Right lobe of liver (tissue), 6 donors: ENCODE measurements at places on chromosomes 4 and X. TPM values are rescaled to one million over a fixed set of nuclear protein-coding genes. Genes with fewer than 3 reads are reported as not detected.
A peak's percentile ranks its signal among the peaks of the same experiment; 100 is the strongest.

- H3K4me1 ChIP-seq: no peaks in the 10 kb centered on the region
- H3K36me3 ChIP-seq: no peaks in the 10 kb centered on the region
- H3K4me3 ChIP-seq: no peak overlapping the region
- H3K27me3 ChIP-seq: no peaks in the 10 kb centered on the region
- DNase-seq: no peak
Observed at GRCh38 chr4:36273276-36273675, 8.1 kb upstream of the DTHD1 start.

- DNase-seq: no peak
- H3K4me3 ChIP-seq: peak overlapping the region; percentile 73
- H3K4me1 ChIP-seq: no peaks in the 10 kb centered on the region
Observed at GRCh38 chrX:12977761-12978204, 2.9 kb downstream of the TMSB4X start.

DNA sequence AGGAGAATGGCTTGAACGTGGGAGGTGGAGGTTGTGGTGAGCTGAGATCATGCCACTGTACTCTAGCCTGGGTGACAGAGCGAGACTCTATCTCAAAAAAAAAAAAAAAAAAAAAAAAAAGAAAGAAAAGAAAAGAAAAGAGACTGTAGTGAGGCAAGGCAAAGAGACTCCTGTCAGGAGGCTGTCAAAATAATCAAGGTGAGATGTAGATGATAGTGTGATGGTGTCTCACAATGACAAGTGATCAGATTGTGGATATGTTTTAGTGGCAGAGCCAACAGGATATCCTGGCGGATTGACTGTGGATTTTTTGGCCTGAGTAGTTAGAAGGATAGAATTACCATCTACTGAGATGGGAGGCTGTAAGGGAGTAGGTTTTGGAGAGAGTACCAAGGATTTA, 12.6 kb downstream of the TRPC5OS start:
- DNase-seq: no peak
- no peak overlapping the region for H3K27ac ChIP-seq
- H3K36me3 ChIP-seq: no peaks in the 10 kb centered on the region

GRCh38 chrX:21958187-21958586, 17.7 kb downstream of the SMS start:
- H3K27me3 ChIP-seq: no peaks in the 10 kb centered on the region
- no peaks in the 10 kb centered on the region for H3K4me1 ChIP-seq
- no peak overlapping the region for H3K27ac ChIP-seq
- H3K4me3 ChIP-seq: no peak overlapping the region

DNA sequence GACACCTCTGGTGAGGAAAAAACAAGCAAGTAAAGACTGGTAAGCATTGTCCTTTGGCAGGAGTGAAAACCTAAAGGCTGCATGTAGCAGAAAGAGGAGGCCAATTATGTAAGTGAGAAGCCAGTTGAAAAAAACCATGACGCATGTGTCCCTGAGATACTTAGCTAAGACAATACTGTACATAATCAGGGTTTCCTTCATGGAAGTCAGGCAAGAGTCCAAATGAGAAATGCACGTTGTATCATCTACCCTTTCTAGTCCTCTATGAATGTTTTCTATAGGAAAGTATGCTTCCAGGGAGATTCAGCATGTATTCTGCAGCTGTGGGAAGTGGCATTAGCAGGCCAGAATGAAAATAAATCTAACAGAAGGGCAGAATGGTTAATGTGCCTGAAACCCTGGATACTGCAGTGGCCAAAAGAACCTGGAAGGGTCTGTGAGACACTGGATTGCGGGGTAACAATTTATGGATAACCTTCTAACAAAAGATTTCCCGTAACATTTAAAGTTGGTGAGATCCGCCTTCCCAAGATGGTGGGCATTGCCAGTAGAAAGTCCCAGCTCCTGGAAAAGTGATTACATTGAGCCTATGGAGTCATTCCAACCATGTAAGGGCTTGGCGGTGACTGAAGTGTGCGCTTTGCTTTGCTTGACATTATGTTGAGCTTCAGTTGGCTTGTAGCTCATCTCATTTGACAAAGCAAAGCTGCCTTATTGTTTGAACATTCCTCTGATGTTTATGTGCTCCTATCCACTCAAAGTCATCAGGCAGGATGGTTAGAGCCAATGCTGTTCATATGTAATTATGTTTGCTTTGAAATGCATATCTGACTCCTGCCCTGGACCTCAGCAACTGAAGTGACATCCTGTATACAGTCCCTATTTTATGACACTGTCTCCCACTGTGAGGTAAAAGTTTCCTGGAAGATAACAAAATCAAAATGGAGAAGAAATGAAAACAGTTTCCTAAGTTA, 200.4 kb downstream of the ARHGAP24 start:
- no peaks in the 10 kb centered on the region for H3K36me3 ChIP-seq
- DNase-seq: no peak
- no peak overlapping the region for H3K4me3 ChIP-seq
- no peak overlapping the region for H3K27ac ChIP-seq

DNA sequence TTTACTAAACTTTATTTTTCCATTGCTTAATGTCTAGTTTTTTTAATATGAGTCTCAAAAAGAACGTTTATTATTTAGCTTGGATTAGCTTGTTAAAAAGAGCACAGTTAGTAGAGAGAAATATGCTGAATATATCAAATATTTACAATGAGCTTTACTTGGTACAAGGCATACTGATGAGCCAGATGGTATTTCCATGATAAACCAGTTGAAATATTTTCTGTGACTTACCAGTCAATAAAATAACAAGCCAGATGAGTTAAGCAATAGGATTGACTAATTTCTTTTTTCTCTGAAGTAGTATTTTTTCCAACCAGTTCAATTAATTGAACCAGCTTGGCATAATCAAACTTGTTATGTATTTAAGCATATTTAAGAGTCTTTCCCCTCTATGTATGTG, 134.1 kb downstream of the KLHL34 start:
- no peak overlapping the region for H3K4me3 ChIP-seq
- no peaks in the 10 kb centered on the region for H3K27me3 ChIP-seq
- no peaks in the 10 kb centered on the region for H3K36me3 ChIP-seq
- no peaks in the 10 kb centered on the region for H3K4me1 ChIP-seq
- H3K27ac ChIP-seq: no peak overlapping the region

GRCh38 chrX:45400027-45400779, 199.5 kb upstream of the DIPK2B start:
- H3K4me3 ChIP-seq: no peak overlapping the region
- no peak overlapping the region for H3K27ac ChIP-seq
- no peak for DNase-seq
- H3K27me3 ChIP-seq: no peaks in the 10 kb centered on the region
- no peaks in the 10 kb centered on the region for H3K4me1 ChIP-seq

DNA sequence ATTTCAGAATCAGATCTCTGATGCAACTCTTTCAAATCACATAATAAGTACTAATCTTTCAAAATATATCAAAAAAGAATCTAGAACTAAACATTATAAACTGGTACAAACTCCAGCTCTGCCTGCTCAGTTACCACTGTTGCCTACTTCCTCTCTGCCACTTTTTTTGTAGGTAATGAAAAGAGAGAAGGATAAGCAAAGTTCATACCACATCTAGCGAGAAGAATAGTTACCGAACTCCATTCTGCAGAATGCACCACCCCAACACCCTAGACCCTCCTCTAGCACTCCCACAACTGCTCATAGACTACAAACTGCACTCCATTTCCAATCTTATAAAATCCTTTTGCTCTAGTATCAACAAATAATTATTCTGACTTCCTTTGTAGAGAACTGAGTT, 19.7 kb upstream of the LRBA start:
- no peak for DNase-seq
- H3K27ac ChIP-seq: no peak overlapping the region
- H3K4me1 ChIP-seq: no peaks in the 10 kb centered on the region
- no peaks in the 10 kb centered on the region for H3K27me3 ChIP-seq

DNA sequence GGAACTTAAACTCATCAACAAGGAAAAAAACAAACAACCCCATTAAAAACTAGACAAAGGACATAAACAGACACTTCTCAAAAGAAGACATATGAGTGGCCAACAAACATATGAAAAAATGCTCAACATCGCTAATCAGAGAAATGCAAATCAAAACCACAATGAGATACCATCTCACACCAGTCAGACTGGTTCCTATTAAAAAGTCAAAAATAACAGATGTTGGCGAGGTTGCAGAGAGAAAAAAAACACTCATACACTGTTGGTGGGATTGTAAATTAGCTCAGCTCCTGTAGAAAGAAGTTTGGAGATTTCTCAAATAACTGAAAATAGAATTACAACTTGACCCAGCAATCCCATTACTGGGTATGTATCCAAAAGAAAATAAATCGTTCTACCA, 28.7 kb downstream of the APLN start:
- no peak for DNase-seq
- H3K4me3 ChIP-seq: no peak overlapping the region

- no peaks in the 10 kb centered on the region for H3K4me1 ChIP-seq
- no peaks in the 10 kb centered on the region for H3K36me3 ChIP-seq
- no peaks in the 10 kb centered on the region for H3K27me3 ChIP-seq
- peak overlapping the region; percentile 79 for H3K27ac ChIP-seq
Observed at GRCh38 chr4:23881674-23882337, 8.0 kb downstream of the PPARGC1A start.

DNA sequence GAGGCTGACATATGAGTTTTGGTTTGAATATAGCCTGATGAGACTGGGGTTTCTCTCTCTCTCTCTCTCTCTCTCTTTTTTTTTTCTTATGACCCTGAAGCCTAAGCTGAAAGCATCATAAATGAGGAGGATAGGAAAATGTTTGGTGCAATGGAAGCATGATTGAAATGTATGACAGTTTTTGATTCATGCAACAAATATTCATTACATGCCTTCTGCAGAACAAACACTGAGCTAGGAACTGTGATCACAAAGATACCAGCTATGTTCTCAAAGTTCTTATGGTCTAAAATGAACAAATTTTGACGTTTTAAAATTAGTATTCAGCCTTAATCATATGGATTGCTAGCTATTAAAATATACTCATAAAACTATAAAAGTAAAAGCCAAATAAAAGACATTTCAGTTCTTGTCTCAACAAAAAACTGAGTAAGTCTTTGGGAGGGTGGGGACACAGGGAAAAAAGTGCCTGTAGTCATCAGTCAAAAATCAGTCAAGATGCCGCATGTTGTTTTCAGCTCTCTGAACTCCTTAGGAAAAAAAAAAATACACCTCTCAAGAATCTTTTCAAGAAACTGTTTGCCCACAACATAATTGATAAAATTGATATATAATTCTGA, 57.2 kb downstream of the NKX6-1 start:
- no peaks in the 10 kb centered on the region for H3K27me3 ChIP-seq
- H3K36me3 ChIP-seq: no peaks in the 10 kb centered on the region
- DNase-seq: no peak
- H3K4me1 ChIP-seq: no peaks in the 10 kb centered on the region
- H3K4me3 ChIP-seq: no peak overlapping the region
- no peak overlapping the region for H3K27ac ChIP-seq

DNA sequence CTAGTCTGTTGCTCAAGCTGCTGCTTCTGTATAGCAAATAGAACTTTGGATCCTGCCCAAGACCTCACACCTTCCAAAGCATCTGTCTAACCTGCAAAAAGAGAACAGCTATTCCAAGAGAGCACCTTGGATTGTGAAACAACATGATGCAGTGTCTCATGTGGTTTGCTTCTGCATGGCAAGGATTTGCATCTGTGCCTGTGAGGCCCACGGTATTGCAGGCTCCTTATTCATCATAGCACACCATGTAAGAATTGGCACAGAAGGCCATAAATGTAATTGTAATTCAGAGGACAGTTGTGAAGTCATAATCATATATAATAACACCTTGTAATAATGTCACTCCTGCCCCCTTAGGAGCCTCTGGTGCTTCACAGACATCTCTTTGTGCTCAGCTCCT, 147.1 kb downstream of the ZNF674 start:
- no peak overlapping the region for H3K4me3 ChIP-seq
- H3K27me3 ChIP-seq: no peaks in the 10 kb centered on the region
- H3K4me1 ChIP-seq: no peaks in the 10 kb centered on the region
- H3K27ac ChIP-seq: no peak overlapping the region
- DNase-seq: no peak

GRCh38 chr4:146342600-146343192, 128.4 kb downstream of the REELD1 start:
- H3K36me3 ChIP-seq: no peaks in the 10 kb centered on the region
- no peak overlapping the region for H3K27ac ChIP-seq
- H3K4me3 ChIP-seq: no peak overlapping the region
- no peaks in the 10 kb centered on the region for H3K27me3 ChIP-seq
- no peaks in the 10 kb centered on the region for H3K4me1 ChIP-seq

DNA sequence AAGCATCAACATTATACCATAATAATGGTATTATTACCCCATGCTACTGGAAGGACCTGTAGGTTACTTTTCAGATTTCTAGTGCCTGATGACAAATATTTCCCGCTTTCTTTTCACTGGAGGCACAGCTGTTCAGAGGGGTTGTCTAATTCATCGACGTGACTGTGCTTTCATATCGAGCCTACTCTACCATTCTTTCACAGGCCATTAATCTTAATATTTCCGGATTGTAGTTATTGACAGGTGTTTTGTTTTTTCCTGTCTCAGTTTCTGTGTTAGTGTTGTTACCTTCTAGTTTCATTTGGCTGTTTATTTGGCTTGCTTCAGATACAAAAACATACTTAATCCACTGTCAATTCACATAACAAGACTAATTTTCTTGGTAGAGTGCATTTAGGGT, 330.9 kb downstream of the SPOCK3 start:
- H3K27ac ChIP-seq: no peak overlapping the region
- no peak overlapping the region for H3K4me3 ChIP-seq
- no peaks in the 10 kb centered on the region for H3K4me1 ChIP-seq
- no peak for DNase-seq
- H3K27me3 ChIP-seq: no peaks in the 10 kb centered on the region

DNA sequence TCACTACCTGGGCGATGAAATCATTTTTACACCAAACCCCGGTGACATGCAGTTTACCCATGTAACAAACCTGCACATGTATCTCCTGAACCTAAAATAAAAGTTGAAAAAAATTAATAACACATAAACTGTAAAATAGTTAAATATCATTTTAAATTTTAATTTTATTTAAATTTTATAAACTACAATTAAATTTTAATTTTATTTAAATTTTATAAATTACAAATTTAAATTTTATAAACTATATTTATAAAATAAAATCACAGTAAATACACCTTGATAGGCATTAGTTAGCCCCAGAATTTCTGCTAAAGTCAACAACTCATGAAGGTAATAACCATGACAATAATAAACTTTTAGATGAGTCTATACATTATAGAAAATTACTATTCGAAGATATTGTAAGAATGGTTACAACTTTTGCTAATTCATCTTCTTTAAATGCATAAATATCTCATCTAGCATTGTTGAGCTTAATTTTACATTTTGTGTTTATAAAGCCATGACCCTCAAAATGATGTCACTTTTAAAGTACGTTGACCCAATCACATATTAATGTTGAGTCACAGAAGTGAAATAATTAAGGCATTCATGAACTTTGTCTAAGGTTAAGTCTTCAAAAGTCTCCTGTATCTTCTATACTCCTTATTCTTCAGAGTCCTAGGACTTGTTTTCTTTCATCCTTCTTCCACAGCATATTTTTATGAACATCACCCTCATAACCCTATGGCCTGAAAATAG, 755.8 kb upstream of the LCORL start:
- no peaks in the 10 kb centered on the region for H3K4me1 ChIP-seq
- DNase-seq: no peak
- no peak overlapping the region for H3K4me3 ChIP-seq
- H3K27ac ChIP-seq: no peak overlapping the region
- H3K36me3 ChIP-seq: no peaks in the 10 kb centered on the region

Gene CT55
- total RNA-seq: not detected

Gene SETD7
- total RNA-seq: 52.5 TPM

Gene HSFX4
- total RNA-seq: not detected
